ENCODE measurements at places on chromosomes 1 and 21. TPM values are rescaled to one million over a fixed set of nuclear protein-coding genes. Genes with fewer than 3 reads are reported as not detected.

DNA sequence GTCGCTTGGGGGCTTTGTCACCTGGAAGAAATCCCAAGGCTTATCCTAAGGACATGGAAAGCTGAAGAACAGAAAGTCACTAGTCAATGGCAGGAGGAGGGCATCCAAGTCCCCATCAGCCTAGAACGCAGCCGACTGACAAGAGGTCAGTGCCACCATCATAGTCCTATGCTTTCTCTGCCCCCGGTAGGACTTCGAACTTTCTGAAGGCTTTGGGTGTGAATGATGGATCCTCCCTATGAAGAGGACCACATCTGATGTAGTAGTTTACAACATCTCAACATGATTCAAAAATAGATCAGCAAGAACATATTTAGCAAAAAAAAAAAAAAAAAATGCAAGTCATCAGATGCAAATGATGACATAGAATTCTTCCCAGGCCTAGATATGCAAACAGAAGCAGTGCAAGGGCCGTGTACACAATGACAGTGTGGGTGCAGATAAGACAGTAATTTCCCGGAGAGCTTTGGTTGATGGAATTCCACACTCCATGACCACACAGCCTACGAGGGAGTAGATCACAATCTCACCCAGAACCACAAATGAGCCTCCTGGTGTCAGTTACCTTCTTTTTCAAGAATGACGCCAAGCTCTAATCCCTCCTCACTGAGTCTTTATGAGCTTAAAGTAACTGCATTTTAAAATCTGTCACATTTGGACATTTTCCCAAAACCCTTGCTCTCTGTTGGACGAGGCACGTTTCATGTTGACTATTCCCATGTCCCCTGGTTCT, 88.2 kb downstream of the PSMG1 start:
- DNase-seq: no peak
- peaks cover 2% of the 10 kb centered on the region for H3K4me1 ChIP-seq
- H3K36me3 ChIP-seq: no peaks in the 10 kb centered on the region
- no peak overlapping the region for H3K27ac ChIP-seq
- peaks cover 23% of the 10 kb centered on the region for H3K27me3 ChIP-seq

NUDT17 gene
- total RNA-seq: 2.2 TPM

IVL gene
- not detected for total RNA-seq

- no peak overlapping the region for H3K4me3 ChIP-seq
- H3K27me3 ChIP-seq: peaks cover 6% of the 10 kb centered on the region
- H3K27ac ChIP-seq: no peak overlapping the region
Observed at GRCh38 chr1:64601207-64601606, 131.3 kb downstream of the CACHD1 start.

TXNDC12 gene
- 24.4 TPM for total RNA-seq

All from T-helper 17 cell (primary cell).